ENCODE measurements at places on chromosomes 2 and 18. TPM values are rescaled to one million over a fixed set of nuclear protein-coding genes. Genes with fewer than 3 reads are reported as not detected.

ABCG8 gene
- total RNA-seq = under 0.01 TPM

NT5DC4 gene
- not detected for total RNA-seq

KCNF1 gene
- 0.48 TPM for total RNA-seq

TSN gene
- 46.0 TPM for total RNA-seq

HSBP1L1 gene
- 35.0 TPM for total RNA-seq

UGT1A10 gene
- not detected for total RNA-seq

EN1 gene
- total RNA-seq = not detected

IL18RAP gene
- total RNA-seq = 0.48 TPM

CCDC150 gene
- 4.6 TPM for total RNA-seq

ALKAL2 gene
- total RNA-seq = not detected

CRYGD gene
- total RNA-seq = not detected

CHST9 gene
- 1.3 TPM for total RNA-seq

CAPN14 gene
- 2.2 TPM for total RNA-seq

All from tracheal epithelial cell (primary cell).